ENCODE measurements at places on chromosomes 2 and 18.

DNA sequence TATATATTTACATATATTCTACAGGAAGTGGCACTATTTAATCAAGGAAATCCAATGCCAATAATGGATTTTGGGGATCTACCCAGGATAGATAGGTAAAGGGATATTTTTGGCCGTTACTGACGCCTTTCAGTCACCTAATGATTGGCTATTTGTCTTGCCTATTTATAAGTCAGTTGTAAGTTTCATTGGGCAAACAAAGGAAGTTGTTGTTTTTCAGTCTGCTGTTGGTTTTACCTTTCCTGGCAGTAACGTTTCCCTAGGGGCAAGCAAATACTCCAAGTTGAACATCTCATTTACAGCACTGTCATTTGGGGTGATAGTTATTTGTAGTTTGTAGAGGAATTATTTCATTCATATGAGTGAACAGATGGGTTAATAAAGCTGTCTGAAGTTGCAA, 17.0 kb upstream of the LANCL1 start:
- DNase-seq: no peak

- no peak for DNase-seq
Measured at GRCh38 chr2:85935170-85935745, 46.5 kb upstream of the ST3GAL5 start.

- DNase-seq: no peak
Measured at GRCh38 chr2:191446910-191447309, 201.7 kb downstream of the MYO1B start.

DNA sequence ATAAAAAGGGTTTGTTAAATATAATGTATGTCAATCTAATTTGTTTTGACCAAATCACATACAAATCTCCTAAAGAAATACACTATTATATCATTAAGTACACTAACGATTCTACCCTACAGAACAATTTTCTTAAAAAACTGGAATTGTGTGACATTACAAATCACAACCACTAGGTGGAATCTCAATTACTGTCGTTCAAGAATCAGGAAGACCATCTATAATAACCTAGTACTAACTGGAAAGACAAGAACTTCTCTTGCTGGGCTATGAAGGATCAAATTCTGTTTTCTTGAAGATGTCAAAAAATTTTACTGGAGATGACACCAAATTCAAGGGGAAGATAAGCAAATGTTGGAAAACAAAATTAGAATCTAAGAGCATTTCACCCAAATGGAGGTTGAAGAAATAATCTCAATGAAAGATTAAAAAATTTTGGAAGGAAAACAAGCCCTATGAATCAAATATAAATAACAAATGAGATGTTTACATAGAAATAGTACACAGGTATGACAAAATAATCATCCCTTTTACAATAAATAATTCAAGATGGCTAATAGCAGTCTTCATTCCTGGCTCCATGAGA, 110.9 kb downstream of the STK39 start:
- DNase-seq: no peak

DNA sequence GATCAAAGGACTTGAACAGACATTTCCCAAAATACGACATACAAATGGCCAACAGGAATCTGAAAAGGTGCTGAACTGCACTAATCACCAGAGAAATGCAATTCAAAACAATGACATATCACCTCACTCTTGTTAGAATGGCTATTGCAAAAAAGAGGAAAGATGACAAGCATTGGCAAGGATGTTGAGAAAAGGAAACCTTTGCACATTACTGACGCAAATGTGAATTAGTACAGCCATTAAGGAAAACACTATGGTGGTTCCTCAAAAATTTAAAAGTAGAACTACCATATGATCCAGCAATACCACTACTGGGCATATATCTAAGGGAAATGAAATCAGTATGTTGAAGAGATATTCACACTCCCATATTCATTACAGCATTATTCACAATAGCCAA, 57.7 kb upstream of the ASPRV1 start:
- no peak for DNase-seq

- no peak for DNase-seq
Measured at GRCh38 chr2:7844414-7844965, 837.4 kb upstream of the ID2 start.

GRCh38 chr2:37774976-37775907, 103.8 kb upstream of the CDC42EP3 start:
- no peak for DNase-seq

DNA sequence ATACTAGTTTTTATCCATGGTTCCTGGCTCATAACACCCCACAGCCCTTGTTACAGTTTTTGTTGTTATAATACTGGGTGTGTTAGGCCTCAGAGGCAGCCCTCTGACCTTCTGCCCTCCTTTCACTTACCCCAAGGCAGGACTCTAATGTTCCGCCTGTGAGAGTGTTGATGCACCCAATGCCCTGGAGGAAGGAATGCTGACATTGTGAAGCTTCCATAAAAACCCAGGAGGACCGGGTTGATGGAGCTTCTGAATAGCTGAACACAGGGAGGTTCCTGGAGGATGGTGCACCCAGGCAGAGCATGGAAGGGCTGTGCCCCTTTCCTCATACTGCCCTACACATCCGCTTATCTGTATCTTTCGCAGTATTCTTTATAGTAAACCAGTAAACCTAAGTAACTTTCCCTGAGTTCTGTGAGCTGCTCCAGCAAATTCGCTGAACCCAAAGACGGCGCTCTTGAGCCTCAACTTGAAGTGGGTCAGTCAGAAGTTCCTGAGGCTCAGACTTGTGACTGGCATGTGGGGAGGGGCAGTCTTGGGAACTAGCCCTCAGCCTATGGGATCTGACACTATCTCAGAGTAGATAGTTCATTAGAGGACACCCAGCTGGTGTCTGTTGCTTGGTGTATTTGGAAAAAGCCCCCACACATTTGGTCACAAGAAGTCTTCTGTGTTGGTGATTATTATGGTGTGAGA, 10.4 kb downstream of the STON1 start:
- DNase-seq: no peak

DNA sequence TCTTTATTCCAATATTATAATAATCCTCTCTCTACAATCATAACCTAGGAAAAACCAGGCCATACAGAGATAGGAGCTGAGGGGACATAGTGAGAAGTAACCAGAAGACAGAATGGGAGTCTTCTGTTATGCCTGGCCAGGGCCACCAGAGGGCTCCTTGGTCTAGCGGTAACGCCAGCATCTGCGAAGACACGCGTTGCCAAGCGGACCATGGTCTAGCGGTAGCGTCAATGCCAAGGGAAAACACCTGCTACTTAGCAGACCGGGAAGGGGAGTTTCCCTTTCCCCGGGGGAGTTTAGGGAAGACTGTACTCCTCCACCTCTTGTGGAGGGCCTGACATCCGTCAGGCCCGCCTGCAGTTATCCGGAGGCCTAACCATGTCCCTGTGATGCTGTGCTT, 36.6 kb downstream of the ARL6IP6 start:
- DNase-seq: no peak

DNA sequence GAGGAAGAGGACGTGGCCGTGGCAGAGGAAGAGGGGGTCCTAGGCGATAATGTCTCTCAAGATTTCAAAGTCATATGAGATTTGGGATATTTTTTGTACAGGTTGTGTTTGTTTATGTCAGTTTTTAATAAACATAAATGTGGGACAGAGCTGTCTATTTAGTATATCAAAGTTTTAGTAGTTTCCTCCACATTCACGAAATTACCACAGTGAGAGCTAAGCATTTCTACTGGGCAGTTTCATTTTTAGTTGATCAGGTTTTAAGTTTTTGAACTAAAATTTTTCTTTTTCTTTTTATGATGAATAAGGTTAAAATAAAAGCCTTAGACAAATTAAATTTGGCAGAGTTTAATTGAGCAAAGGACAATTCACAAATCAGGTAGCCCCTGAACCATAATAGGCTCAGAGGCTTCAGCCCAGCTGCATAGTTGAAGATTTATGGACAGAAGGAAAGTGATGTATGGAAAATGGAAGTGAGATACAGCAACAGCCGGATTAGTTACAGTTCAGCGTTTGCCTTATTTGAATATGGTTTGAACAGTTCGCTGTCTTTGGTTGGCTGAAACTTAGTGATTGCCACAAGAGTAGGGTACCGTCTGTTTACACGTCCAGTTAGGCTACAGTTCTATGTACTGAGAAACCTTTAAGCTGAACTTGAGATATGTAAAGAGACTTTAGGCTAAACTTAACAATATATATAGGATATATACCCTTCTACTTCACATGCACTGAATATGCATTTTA, 17.1 kb downstream of the SNRPD1 start:
- DNase-seq: no peak

DNA sequence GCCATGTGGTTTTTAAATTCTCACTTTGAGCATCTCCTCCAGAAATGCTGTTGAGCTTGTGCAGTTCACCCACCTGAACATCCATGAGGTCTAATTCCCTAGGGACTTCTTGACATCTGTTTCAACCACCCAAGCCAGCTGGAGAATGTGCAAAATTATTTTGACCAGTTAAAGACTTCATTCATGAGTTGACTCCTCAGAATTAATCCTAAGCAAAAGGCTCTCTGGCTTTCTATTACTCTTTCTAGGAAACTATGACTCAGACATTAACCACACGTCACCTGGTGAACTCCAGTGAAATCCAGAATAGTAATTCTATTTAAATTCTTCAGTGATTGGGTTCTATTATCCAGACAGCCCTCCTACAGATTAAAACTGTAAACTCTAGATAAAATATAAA, 247.5 kb downstream of the NBAS start:
- DNase-seq: no peak

- no peak for DNase-seq
Measured at GRCh38 chr2:188345831-188346458, 54.3 kb downstream of the GULP1 start.

- DNase-seq: no peak
Measured at GRCh38 chr2:136101042-136101441, 16.9 kb downstream of the CXCR4 start.

GRCh38 chr2:99891428-99891780, 251.0 kb downstream of the AFF3 start:
- no peak for DNase-seq

- no peak for DNase-seq
Measured at GRCh38 chr2:173874894-173875237, 90.3 kb downstream of the SP3 start.

DNA sequence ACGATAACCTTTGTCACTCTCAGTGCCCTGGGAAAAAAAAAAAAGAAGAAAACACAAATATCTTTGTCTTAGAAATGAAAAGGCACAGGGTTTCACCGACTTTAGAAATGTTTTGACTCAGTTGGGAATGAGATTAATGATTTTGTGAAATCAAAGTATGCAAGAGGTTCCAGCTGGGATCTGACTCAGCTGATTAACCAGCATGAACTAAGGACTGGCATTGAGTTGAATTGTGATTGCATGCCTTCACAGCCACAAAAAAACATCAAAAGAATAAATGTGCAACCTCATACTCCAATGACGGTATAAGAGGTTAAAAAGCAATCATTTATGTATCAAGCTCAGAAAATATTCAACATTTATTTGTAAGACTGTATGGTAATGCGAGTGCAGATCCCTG, 566.6 kb upstream of the DSEL start:
- DNase-seq: no peak

DNA sequence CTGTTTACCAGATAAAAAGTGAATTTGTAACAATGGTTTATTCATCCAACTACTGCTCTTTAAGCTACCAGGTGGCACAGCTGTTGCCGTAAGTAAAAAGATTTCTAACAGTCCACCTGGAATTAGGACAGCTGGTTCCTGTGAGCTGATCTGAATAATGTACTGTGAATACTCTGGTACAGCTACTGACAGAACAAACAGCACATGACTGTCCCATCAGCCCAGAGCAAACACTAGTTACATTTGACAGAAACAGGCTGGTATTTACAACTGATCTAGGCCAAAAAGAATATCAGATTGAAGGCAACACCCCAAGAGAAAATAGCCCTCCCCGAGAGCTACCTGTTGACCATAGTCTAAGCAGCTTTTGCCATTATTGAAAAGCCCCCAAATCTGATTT, 840.4 kb downstream of the CPS1 start:
- no peak for DNase-seq

GRCh38 chr2:98482362-98482761, 37.7 kb downstream of the INPP4A start:
- DNase-seq: no peak

DNA sequence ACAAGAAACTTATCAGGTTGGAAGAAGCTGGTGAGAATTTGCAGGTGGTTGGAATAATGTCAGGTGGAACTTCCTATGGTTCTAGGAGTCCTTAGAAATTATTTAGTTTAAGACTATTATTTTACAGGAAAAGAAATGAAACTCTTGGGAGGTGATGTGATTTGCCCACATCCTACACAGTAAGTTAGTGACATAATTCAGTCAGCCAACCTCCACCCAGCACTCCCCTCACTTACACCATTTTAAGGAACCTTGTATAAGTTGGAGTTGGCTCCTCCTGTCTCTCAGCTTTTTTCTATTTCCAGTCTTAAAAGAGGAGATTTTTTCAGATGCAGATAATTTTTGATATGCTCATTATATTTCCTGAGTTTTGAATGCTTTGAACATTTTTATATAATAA, 86.4 kb downstream of the SKA1 start:
- DNase-seq: no peak

GRCh38 chr2:234814374-234814773, 137.4 kb upstream of the SH3BP4 start:
- no peak for DNase-seq

- no peak for DNase-seq
Measured at GRCh38 chr2:221431477-221431876, 140.6 kb downstream of the EPHA4 start.

- DNase-seq: no peak
Measured at GRCh38 chr2:105504459-105504858, 105.6 kb upstream of the FHL2 start.

- DNase-seq: no peak
Measured at GRCh38 chr2:29733965-29734364, 187.4 kb downstream of the ALK start.

DNA sequence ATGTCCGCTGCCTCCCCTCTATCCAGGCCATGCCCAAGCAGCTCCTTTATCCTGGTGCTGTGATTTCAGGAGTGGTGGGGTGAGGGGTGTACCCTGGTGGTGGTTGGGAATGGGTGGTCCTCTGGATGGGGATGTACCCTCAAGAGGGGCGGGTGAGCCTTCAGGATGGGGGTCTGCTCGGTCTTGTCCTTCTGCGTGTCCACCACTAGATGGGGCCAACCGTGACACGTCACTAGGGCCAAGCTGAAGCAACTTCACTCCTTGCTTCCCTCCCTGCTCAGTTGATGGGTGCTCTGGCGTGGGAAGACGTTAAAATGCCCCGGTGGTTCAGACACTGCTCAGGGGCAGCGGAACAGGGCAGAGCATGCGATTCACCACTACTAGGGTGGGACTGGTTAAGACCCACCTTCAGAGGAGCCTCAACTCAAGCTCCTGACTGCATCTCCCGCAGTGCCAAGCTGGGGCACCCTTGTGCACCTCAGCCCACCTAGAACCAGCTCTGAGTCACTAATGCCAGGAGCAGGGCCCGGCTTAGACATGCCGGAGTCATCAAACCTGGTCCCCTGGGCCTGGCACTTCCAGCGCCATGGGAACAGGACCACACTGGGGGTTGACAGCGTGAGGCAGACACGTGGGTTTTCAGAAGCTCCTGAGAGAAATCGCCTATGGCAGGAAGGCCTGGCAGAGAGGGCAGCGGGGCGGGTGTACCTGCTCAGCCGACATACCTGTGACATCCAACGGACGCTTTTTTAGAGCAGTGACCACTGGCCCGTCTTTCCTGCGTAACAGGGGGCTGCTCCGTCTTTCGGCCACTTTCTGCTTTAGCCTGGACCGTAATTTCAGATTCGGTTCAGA, 256.7 kb downstream of the HDAC4 start:
- DNase-seq: no peak

All from stimulated activated CD4-positive, alpha-beta T cell treated with anti-CD3 and anti-CD28 coated beads, Interleukin-4, amount 100 ng/mL, for 48 hours (primary cell).